ENCODE measurements at places on chromosomes 4 and X. TPM values are rescaled to one million over a fixed set of nuclear protein-coding genes. Genes with fewer than 3 reads are reported as not detected.

NLGN4X gene
- total RNA-seq = 0.64 TPM

SPIN4 gene
- total RNA-seq = 3.0 TPM

ARX gene
- total RNA-seq = not detected

ATP6AP1 gene
- 31.5 TPM for total RNA-seq

ADD1 gene
- 193 TPM for total RNA-seq

AMTN gene
- not detected for total RNA-seq

DUSP21 gene
- total RNA-seq = not detected

MGARP gene
- 3.8 TPM for total RNA-seq

TGIF2LX gene
- total RNA-seq = not detected

KLHL15 gene
- total RNA-seq = 6.9 TPM

CCDC110 gene
- total RNA-seq = 1.3 TPM

CT45A5 gene
- total RNA-seq = not detected

USP53 gene
- total RNA-seq = 167 TPM

CCNI gene
- 346 TPM for total RNA-seq

NPNT gene
- 26.8 TPM for total RNA-seq

RAP2C gene
- total RNA-seq = 14.1 TPM

RGN gene
- total RNA-seq = 3.8 TPM

SHISA3 gene
- 3.8 TPM for total RNA-seq

RBMXL3 gene
- not detected for total RNA-seq

UCHL1 gene
- 143 TPM for total RNA-seq

NAP1L2 gene
- 2.6 TPM for total RNA-seq

CXXC4 gene
- 4.0 TPM for total RNA-seq

CENPVL2 gene
- not detected for total RNA-seq

FUNDC1 gene
- 12.0 TPM for total RNA-seq

FGF2 gene
- 21.6 TPM for total RNA-seq

TLR6 gene
- total RNA-seq = 5.2 TPM

ANXA5 gene
- total RNA-seq = 430 TPM

IL2 gene
- not detected for total RNA-seq

GRIPAP1 gene
- 31.4 TPM for total RNA-seq

ZCCHC4 gene
- 10.7 TPM for total RNA-seq

PLXNA3 gene
- 6.1 TPM for total RNA-seq

SORCS2 gene
- total RNA-seq = 0.80 TPM

CENPE gene
- total RNA-seq = 1.3 TPM

CCSER1 gene
- 73.3 TPM for total RNA-seq

BEND2 gene
- total RNA-seq = not detected

GDI1 gene
- 97.3 TPM for total RNA-seq

MYOZ2 gene
- 0.33 TPM for total RNA-seq

IL9R gene
- total RNA-seq = 0.16 TPM

TDO2 gene
- not detected for total RNA-seq

FAM47A gene
- not detected for total RNA-seq

F9 gene
- not detected for total RNA-seq

GAB1 gene
- 67.5 TPM for total RNA-seq

ARMCX2 gene
- total RNA-seq = 40.2 TPM

CSN1S1 gene
- total RNA-seq = 2.9 TPM

ZMYM3 gene
- total RNA-seq = 11.5 TPM

AWAT2 gene
- not detected for total RNA-seq

UXT gene
- total RNA-seq = 130 TPM

PPP4R3C gene
- total RNA-seq = not detected

CXCL13 gene
- total RNA-seq = not detected

ERVMER34-1 gene
- total RNA-seq = 2.8 TPM

ADH1B gene
- total RNA-seq = 1,871 TPM

TNMD gene
- 16.6 TPM for total RNA-seq

All from breast epithelium (tissue), 4 donors.